Bone marrow (tissue), 2 donors: ENCODE measurements at places on chromosomes 2 and 18.

DNA sequence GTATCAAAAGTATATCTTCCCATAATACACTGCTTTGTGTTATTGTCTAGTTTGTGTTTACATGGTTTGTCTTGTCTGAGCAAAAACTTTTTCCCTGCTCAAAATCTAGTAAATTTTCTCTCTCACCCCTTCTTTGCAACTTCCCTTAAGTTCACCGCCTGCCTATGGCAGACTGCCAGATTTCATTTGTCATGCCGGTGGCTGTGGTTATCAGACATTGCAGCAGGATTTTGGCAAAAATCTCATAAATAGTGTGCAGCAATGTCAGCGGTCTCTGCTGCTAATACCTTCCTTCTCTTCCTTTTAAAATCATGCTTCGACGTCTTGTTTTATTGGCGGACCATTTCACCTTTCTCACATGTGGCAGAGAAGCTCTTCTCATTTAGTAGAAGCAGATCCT lies 45.6 kb upstream of the TMEM178A start:
- no peak for DNase-seq

- DNase-seq: no peak
Measured at GRCh38 chr2:187271825-187272224, 176.2 kb downstream of the CALCRL start.

- no peak for DNase-seq
Measured at GRCh38 chr2:24830786-24831185, 37.6 kb downstream of the CENPO start.

DNA sequence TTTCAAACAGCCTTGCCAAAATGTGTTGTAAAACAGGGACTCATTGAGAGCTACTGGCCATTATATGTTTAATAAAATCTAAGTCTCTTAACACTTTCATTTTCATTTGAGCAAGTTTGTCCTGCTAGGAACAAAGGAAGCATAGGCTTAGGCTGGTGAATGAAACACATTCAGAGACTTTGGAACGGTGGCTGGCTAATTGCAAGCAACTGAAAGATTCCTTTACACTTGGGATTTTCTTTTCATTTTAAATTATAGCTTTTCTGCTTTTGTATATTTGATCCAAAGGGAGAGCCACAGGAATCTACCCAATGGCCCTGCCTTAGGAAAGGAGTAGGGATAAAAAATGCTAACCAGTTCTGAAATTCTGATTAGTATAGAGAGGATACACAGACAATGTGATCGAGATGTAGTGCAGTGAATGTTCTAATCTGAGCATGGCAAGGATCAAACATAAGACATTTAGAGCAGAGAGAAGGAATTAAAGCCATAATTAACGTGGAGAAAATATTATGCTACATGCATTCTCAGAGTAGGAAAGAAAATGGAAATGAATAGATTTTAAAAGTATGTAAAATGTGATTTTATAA lies 911.4 kb upstream of the SLC39A10 start:
- DNase-seq: no peak

GRCh38 chr2:1822341-1822740 lies 78.0 kb upstream of the PXDN start:
- DNase-seq: no peak
